ENCODE measurements at places on chromosomes 12 and 14.

DNA sequence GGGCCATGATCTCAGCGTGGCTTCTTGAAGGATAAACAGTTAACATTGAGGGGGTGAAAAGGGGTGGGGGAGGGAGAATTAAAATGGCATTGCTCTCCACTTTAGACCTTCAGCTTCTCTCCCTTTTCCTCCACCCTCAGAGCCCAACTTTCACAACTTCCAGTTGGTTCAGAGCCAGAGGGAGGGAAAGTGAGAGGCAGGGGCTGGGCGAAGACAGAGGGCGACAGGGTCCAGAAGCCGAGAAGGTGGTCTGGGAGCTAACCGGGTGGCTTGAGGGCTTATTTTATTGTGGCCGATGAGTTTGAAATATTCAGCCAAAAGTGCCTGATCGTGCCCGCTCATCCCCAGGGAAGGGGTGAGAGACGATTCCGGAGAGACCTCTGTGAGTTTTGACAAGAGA, 4.1 kb downstream of the BMP4 start:
- DNase-seq = no peak

GRCh38 chr12:70214972-70215617, 28.1 kb upstream of the CNOT2 start:
- no peak for DNase-seq

DNA sequence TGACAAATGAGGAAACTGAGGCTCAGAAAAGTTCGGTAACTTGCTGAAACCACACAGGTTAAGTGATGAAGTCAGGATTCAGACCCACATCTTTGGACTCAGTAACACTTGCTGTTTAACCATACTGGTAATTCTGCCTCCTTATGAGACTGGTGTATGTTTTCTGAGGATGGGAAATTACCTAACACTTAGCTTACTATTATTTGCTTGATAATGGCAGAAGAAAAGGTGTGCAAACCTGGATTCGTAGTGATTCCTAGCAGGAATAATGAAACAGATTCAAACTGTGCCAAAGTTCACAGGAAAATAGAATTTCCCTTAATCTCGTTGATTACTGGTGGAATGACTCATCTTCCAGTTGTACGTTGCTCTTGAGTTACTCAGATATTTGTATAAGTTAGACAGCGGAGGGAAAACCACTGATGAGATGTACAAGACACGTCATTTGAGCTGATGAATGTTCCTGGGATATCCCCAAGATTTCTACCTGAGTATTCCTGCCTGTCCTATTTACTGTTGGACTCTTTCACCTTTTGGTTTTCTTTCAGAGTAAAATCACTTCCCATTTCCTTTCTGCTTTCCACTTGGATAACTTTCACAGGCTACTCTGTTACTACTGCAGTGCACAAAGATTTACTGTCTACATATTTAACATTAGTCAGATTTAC, 37.5 kb downstream of the PRORP start:
- no peak for DNase-seq

DNA sequence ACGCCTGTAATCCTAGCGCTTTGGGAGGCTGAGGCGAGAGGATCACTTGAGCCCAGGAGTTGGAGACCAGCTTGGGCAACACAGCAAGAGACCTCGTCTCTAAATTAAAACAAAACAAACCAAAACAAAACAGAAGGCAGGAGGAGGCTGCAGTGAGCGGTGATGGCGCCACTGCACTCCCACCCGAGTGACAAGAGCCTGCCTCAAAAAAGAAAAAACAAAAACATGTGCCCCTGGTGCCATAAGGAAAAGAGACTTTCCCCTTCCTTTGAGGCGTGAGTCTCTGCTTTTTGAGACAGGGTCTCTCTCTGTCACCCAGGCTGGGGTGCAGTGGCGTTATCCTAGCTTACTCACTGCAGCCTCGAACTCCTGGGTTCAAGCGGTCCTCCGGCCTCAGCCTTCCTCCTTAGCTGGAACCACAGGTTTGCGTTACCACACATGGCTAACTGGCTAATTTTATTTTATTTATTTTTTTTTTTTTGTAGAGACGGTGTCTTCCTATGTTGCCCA, 9.0 kb upstream of the EAPP start:
- DNase-seq = no peak

DNA sequence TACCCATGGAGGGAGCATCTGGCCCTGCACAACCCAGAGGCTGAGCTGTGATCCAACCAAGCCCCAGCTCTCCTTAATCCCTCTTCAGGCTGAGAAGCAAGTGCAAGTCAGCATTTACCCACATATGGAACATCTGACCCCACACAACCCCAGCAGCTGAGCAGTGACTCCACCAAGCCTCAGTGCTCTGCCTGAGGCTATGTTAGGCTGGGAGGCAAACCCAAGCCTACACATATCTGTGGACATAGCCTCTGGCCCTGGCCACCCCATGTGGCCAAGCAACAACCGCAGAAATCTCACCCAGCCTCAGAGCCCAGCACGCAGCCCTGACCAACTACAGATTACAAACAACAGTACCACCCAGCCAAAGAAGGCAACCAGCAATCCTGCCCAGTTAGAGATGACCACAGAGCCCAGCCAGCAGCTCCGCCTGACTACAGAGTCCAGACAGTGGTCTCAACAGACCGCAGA, 142.8 kb downstream of the NUAK1 start:
- DNase-seq = no peak

- DNase-seq = no peak
Observed at GRCh38 chr14:22535126-22535525, 53.9 kb downstream of the DAD1 start.

DNA sequence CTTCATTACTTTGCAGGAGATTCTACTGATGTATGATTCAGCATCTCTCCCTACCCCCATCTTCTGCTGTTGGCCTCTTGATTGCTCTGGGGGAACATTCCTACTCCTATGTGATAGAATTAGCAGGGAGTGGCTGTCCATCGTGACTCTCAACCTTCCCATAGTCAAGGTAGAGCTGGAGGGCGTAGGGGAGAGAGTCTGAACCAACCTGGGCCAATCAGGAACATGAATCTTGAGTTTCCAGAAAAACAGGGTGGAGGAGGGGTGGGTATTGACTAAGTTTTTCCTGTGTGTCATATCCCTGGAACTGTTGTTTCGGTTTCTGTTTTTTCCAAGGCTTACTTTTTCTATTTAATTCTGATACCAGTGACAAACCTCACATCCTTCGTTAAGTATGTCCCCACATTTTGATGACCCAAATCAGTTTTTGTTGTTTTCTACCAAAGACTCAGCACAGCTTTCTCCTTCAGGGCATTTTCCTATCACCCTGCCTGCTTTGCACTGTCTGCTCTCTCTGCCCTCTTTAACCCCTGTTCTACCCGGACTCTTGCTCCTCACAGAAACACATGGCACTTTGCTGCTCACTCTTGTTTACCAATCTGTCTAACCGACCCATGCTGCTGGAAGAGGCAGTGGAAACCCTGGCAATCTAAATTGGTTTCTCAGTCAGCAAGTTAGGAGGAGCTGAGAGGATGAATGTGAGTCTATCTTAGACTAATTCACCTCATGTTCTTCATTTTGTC, 1428.3 kb downstream of the AACS start:
- DNase-seq = no peak

DNA sequence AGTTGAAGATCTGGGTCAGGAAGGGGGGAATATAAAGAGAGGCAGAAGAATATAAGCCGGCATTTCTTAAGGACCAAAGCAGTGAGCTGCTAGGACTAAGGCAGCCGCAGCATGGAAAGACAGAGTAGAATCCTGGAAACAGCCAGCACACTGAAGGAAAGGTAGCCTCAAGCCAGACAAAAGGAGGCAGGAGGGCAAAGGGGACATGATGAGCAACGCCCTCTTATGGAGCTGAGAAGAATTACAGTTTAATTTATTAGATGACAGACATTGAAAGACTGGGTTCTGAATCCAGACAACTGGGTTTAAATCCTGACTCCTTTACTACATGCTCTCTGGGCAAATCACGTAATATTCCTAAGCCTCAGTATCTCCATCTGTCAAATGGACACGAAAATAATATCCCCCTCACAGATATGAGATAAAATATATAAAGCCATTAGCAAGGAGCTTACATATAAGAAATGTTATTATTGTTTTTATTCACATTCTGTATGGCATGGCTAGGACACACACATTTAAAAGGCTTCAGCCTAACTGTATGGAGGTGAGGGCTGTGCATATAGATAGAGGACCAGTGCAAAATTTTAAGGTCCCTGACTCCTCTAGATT, 8.1 kb upstream of the PCED1B start:
- DNase-seq = no peak

GRCh38 chr14:76669770-76670169, 91.5 kb upstream of the VASH1 start:
- no peak for DNase-seq

DNA sequence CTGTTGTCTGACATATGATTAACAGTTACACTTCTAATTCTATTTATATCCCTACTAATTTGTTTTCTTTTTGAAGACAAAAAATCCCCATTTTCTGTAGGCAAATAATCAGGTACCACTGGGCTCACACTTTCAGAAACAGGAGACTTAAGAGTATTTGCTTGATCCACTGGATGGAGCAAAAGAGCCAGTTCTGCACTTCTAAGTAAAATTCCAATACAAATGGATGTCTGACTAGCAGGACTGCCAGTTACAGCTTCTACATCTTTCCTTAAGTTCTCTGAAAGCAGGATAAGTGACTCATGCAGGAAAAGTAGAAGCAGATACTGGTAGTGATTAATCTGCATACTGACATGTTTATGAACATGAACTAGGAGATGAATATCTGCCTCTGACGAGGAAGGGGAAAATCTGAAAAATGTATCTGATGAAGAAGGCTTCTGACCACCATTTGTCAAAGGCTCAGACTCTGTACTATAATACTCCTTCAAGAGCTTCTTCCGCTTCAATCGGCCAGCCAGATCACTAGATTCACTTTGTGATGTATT, 73.8 kb upstream of the ANKS1B start:
- DNase-seq = no peak

DNA sequence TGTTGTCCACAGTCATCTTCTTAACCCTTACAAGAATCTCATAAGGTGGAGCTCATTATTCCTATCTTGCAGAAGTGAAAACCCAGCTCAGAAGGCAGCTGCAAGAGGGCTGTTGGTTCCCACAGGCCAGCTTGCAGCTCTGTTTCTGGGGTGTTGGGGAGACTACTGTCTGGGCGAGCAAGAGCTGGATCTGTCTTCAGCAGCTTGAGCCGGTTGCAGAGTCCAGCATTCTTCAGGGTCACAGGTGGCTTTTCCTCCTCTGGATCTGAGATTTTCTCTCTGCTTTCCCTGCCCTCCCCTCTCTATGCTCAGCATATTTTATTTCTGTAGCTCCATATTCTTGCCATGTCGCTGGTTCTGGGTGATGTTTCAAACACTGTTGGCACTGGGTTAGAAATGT, 87.4 kb downstream of the PAPOLA start:
- no peak for DNase-seq

DNA sequence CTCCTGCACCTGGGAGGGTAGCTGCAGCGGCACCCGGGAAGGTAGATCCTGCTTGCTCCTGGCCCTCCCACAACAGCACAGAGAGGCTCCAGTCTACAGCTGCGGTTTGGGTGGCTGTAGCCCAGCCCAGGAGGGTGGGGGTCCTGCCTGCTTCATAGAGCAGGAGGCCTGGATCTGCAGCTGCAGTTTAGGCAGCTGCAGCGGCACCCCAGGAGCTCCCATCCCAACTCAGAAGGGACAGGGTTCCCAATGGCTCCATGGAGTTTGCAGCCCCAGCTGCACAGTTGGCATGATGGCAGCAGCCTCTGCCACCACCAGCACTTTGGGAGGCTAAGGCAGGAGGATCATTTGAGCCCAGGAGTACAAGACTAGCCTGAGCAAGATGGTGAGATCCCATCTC, 38.5 kb downstream of the TIMELESS start:
- no peak for DNase-seq

- DNase-seq = no peak
Observed at GRCh38 chr12:66779466-66779865, 100.6 kb upstream of the GRIP1 start.
